ENCODE measurements at places on chromosomes 2 and 18. TPM values are rescaled to one million over a fixed set of nuclear protein-coding genes. Genes with fewer than 3 reads are reported as not detected.

DNA sequence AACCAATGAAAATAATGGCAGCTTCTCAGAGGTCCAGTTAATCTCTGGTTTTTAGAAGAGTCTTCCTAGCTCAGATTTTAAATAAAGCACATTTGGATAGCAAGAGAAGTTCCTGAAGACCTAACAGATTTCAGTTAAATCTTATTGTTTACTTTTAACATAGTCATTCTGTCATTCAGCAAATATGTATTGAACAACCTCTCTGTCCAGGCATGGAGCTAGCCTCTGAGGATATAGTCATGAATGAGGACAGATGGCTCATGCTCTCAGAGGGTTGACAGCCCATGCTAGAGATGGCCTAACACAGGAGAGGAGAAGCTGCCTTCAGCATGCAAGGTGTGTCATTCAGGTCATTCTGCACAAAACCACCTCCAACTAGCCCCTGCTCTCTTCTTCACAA is 6.2 kb downstream of the CCBE1 start:
- H3K27ac ChIP-seq = no peak overlapping the region
- no peak overlapping the region for H3K4me3 ChIP-seq
- DNase-seq = no peak
- H3K4me1 ChIP-seq = no peaks in the 10 kb centered on the region
- H3K27me3 ChIP-seq = no peaks in the 10 kb centered on the region

DNA sequence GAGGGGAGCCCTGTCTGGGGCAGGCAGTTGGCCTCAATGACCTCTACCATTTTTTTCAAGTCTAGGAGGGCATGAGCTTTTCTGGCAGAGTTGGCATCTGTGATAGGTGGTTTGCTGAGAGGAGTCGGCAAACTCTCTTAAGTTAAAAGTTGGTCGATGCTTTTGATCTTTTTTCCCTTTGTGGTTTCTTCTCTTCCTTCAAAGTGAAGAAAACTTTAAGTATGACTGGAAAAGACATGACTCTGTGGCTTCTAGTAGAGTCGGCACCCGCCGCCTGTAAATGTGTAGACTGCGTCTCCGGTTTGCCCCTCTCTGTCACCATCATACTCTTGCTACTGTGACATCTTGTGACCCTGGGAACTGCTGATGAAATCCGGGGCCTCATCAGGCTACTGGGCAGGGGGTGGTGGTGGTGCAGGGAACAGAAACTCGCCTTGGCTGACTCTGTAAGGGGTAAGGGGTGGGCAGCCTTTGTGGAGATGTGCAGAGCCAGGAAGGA is 21.1 kb downstream of the INPP5D start:
- DNase-seq = no peak
- no peaks in the 10 kb centered on the region for H3K36me3 ChIP-seq
- no peak overlapping the region for H3K4me3 ChIP-seq
- peaks cover 95% of the 10 kb centered on the region for H3K4me1 ChIP-seq

DNA sequence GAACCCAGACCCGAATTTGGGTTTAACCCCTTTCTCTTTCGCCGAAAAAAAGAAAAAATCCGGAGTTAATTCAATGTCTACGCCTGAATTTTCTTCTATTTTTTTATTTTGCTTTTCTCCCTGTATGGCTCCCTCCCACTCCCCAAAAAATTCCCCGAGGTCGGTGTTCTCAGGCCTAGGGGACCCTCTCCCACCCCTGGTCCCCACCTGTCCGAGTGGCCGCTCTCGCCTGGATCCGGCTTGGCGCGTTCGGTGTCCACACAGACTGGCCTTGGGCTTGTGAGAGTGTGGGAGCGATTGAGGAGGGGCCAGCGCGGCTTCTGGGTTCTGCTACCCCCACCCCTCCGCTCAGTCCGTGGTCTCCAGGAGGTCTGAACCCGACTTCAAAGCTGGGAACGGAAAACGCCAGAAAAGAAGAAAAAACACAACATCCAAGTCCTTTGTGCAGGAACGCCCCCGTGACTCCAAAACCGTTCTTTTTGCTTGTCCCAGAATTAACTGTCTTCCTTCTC is 5.7 kb upstream of the EN1 start:
- H3K4me1 ChIP-seq = peaks cover 8% of the 10 kb centered on the region
- no peak overlapping the region for H3K27ac ChIP-seq
- DNase-seq = no peak
- no peak overlapping the region for H3K4me3 ChIP-seq

DNA sequence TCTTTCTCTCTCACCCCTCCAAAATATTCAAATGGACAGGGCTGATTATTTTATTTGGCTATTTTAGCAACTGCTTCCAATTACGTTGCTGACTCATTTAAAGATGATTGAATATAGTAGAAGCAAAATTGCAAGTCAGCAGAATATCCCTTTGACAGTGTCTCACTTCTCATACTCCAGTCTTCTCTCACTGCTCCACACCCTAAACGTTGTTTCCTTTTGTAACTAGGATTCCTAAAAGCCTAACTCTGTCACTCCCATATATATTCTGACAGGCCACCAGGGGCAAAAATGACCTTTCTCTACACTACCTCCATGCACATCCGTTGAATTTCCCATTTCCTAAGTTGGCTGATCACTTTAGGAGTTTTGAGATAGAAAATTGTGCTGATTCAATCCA is 351.1 kb downstream of the RND3 start:
- DNase-seq = no peak
- H3K4me1 ChIP-seq = no peaks in the 10 kb centered on the region
- no peaks in the 10 kb centered on the region for H3K27me3 ChIP-seq
- H3K27ac ChIP-seq = no peak overlapping the region

The PLEK gene
- 20.2 TPM for total RNA-seq

The POTEE gene
- 0.09 TPM for total RNA-seq

The TLX2 gene
- not detected for total RNA-seq

DNA sequence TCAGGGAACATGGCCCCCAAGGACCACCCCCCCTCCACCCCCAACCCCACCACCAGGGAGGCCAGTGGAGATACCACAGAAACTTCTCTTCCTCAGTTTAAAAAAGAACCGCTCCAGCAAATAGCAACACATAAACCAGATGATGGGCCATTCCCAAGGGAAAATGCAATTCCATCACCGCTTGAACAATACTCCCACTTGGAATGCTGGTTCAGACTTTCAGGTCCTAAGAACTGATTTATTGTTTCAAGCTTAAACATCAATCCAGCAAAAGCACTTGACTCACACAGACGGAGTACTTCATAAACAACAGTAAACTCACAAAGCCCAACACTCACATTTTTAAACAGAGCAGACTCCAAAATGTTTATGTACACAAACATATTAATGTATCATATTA is 6.9 kb downstream of the HDAC4 start:
- H3K27ac ChIP-seq = no peak overlapping the region
- no peak overlapping the region for H3K4me3 ChIP-seq
- no peaks in the 10 kb centered on the region for H3K27me3 ChIP-seq
- peaks cover 7% of the 10 kb centered on the region for H3K36me3 ChIP-seq
- H3K4me1 ChIP-seq = peaks cover 42% of the 10 kb centered on the region

The PTH2R gene
- 0.09 TPM for total RNA-seq

- no peak overlapping the region for H3K27ac ChIP-seq
- H3K36me3 ChIP-seq = no peaks in the 10 kb centered on the region
These were observed 39.0 kb upstream of the SIX3 start for GRCh38 chr2:44902217-44903137.

- no peaks in the 10 kb centered on the region for H3K27me3 ChIP-seq
- no peak overlapping the region for H3K27ac ChIP-seq
- no peak for DNase-seq
- no peak overlapping the region for H3K4me3 ChIP-seq
- H3K4me1 ChIP-seq = no peaks in the 10 kb centered on the region
These were observed 1650.3 kb upstream of the CELF4 start for GRCh38 chr18:39215920-39216319.

- no peak overlapping the region for H3K27ac ChIP-seq
- no peaks in the 10 kb centered on the region for H3K36me3 ChIP-seq
- H3K4me3 ChIP-seq = no peak overlapping the region
- peak; percentile 39 for DNase-seq
These were observed 11.4 kb downstream of the ID2 start for GRCh38 chr2:8693157-8693821.

DNA sequence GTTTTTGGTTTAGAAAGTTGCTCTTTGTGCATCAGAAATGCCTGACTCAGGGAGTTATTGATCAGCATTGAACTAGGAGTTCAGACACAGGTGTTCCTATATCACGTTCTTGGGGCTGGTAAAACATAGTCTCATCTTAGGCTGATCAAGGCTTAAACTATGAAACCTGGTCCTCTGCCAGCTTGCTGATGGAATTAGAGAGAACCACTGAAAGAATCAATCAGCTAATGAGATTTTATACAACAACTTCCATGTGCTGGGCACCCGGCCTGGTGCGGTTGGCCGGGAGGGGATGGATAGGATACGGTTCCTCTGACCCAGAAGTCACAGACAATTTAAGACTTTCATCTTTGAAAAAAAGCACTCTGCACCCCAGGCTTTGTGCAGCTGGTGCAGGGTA is 164.9 kb downstream of the RDH14 start:
- H3K4me3 ChIP-seq = no peak overlapping the region
- no peaks in the 10 kb centered on the region for H3K36me3 ChIP-seq
- DNase-seq = no peak
- H3K27ac ChIP-seq = no peak overlapping the region
- no peaks in the 10 kb centered on the region for H3K4me1 ChIP-seq
- no peaks in the 10 kb centered on the region for H3K27me3 ChIP-seq

DNA sequence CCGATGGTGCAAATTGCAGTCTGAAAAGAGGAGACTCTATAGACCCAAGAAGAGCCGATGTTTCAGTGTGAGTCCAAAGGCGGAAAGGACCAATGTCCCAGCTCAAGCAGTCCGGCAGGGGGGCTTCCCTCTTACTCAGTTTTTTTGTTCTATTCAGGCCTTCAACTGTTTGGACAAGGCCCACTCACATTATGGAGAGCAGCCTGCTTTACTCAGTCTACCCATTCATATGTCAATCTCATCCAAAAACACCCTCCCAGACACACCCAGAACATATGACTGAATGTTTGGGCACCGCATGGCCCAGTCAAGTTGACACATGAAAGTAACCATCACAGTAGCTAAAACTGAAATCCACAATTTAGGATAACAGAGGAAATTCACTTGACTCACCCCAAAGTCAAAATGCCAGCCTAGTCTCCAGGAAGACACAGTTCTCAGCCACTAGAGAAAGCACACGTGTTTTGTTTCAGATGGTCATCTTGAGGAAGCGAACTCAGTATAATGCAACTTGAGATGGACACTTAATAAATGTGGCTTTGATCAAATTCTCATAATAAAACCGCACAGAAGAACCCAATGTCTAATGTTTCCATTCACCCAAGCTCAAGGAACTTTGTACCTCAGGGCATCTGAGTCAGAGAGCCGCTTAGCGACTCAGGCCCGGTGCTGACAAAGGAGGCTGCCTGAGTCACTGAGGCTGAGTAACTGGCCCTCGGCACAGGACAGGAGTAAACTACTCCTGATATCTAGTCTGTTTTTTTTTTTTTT is 2.4 kb downstream of the FHL2 start:
- H3K4me3 ChIP-seq = no peak overlapping the region
- peaks cover 14% of the 10 kb centered on the region for H3K27me3 ChIP-seq
- no peak for DNase-seq
- no peaks in the 10 kb centered on the region for H3K36me3 ChIP-seq
- H3K27ac ChIP-seq = no peak overlapping the region

DNA sequence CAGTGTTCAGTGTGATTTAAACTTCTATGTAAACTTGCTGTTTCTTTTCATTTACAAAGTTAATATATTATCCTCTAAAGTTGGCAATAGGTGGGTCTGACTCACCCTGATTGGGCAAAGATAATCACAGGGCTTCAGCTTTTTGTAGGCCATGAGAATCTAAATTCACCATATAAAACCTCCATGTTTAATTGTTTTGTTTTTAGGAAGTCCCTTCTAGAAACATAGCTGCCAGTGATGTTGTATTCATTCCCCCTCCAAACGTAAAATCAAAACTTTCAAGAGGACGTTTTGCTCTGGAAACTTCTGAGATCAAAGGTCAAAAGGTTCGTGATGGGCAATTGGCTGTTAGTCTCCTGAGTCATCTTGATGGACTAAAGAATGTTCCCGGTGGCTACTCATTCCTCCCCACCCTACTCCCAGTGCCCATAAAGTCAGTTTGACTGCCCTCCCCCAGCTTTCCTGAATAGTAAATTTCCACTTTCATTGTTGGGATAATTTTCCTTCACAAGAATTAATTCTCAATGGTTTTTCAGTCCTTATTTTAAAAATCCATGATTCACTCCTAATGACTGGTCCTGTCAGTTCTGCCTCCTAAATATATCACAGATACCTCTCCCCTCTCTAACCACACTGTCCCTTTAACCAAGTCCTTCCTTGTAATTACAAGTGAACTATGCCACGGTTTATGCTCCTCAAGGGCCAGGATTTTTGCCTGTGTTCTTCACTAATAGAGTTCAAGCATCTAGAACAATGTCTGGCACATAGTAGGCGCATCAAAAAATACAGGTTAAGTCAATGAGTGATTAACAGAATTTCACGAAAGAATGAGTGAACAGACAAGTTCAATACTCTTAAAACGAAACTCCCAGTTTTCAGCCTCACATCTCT is 164.4 kb upstream of the VRK2 start:
- H3K36me3 ChIP-seq = no peaks in the 10 kb centered on the region
- H3K4me1 ChIP-seq = no peaks in the 10 kb centered on the region
- no peak overlapping the region for H3K4me3 ChIP-seq
- no peak overlapping the region for H3K27ac ChIP-seq

DNA sequence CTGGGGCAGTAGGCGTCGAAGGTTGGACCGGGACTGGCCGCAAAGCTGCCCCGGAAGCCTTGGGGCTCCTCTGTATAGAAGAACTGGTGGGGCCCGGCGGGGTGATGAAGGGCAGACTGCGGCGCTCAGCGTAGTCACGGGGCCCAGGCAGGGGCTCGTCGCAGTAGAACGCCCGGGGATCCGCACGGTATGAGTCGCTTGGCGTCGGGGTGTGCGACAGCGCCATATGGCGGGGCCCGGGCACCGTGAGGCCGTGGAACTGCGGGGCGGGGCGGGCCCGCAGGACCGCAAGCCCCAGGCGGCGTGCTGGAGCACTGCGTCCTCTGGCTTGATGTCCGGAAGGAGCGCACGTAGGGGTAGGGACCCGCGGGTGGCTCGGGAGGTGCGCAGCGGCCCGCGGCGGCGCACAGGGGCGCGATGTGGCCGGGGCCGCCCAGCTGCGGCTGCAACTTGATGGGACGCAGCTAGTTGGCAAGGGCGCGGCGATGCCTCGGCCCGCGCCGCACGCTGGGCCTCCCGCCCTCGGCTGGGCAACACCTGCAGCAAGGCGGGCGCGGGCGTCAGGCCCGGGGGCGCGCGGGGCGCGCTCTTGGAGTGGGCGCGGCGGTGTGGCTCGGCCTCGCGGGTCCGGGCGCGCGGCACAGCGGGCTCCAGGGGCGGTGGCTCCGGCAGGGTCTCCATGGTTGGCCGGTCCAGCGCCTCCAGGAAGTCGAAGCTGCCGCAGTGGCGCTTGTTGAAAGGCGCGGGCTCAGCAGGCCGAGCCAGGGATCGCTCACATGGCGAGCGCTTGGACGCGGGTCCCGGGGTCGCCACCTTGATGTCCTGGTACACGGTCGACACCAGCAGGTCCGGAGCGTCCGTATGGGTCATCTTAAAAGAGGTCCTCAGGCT is 251.4 kb downstream of the ANKRD30B start:
- H3K4me3 ChIP-seq = no peak overlapping the region
- H3K27ac ChIP-seq = no peak overlapping the region
- DNase-seq = no peak
- no peaks in the 10 kb centered on the region for H3K36me3 ChIP-seq

Measured in left lung (tissue), 14 donors.